ENCODE measurements at places on chromosomes 1 and 21.

DNA sequence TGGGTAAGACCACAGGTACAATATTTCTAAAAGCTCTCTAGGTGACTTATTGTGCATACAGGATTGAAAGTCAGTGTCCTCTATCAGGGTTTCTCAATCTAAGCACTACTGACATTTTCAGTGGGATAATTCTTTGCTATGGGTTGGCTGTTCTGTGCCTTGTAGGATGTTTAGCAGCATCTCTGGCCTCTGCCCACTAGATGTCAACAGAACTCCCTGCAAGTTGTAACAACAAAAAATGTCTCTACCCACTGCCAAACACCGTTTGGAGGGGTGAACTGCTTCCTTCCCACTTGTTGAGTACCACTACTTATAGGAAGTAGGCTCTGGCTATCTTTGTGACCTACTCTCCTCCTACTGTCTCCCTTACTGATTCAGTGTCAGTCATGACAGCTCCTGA is 90.1 kb upstream of the ZRANB2 start:
- no peak for DNase-seq

GRCh38 chr1:240466509-240466908 is 145.4 kb downstream of the GREM2 start:
- DNase-seq: no peak

GRCh38 chr1:118947003-118947765 is 41.0 kb downstream of the TBX15 start:
- DNase-seq: no peak

DNA sequence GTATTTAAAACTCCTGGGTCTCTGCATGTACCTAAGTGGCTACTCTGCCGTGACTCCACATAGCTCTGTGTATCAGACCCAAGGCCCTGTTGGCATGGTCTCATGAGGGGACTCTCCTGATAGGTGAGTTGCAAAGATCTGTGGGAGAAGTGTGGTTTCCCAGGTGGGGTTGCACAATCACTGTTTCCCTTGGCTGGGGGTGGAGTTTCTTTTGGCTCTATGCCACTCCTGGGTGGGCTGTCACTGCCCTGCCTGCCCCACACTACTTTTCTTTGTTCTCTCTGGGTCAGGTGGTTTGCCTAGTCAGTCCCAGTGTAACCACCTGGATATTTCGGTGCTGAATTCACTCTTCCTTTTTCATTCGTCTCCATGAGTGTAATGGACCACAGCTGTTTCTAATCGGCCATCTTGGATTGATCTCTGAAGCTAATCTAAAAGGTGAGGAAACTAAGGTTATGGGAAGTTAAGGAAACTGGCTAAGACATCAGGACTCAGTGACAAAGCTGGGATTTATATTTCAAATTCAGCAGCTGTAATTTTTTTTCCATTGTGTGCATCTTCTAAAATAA is 97.1 kb upstream of the CACYBP start:
- no peak for DNase-seq

DNA sequence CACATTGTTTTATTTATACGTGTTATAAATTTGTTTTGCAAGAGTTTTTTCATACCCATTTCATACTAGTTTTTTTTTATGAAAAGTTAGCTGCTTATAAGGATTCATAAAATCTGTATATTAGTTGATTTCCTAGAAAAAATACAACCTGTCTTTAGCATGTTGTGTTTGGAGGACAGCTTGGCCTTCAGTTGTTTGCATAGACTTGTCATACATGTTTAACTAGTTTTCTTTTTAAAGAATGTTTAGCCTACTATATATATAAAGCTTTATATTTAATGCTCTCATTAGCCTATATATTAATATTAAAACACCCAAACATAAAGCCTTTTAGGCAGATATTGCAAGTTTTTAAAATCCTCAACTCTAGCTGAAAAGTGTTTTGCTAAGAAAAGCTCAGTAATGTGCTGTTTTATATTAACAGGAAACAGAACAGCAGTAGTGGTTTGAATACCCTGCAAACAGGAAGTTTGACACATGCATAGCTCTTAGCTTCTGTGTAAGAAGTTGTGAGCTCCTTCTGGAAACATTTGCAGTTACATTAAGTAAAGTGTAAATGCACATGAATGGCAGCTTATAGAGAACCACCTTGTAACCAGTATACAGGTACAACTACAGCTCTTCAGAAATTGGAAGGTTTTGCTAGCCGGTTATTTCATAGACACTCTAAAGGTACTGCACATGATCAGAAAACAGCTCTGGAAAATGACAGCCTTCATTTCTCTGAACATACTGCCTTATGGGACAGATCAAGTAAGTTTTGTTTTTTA is at the start of gene PRKACB:
Gene PRKACB (plus strand): TSS at position 476 of the 770 bp plus-strand sequence. CDS start 91 bp downstream, at position 567.
- no peak for DNase-seq

- no peak for DNase-seq
Observed at GRCh38 chr1:8152731-8153702, 126.9 kb upstream of the ERRFI1 start.

DNA sequence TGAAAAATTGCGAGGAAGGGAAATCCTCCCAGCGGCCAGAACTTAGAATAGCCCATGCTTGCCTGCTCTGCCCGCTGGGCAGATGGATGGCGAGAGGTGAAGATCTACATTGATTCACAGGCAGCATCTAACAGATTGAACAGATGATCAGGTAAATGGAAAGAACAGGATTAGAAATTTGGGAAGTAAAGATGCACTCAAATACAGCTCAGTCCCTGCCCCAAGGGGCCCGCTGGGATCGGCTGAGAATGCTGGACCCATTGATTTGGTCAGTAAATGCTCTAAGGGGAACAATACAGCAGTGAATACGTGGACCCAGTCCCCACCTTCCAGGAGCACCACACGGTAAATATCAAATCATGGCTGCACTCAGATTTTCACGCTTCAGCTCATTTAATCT is 248.2 kb downstream of the MATN1 start:
- DNase-seq: no peak

DNA sequence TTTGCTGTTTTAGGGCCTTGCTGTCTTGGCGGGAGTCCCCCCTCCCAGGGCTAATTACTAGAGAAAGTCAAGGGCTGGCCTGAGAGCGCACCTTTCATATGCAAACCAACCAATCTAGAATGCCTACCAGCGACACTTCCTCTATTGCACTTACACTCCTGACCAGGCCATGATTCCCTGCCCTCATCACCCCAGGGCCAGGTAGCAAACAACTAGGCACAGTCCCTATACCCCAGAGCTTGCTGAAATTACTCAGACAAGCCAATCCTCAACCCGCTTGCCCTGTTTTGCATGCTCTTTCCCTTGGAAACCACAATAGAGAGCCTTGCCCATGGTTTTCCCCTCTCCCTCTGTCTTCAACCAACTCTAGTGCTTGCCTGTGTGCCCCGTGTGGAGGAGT is 70.3 kb downstream of the URB2 start:
- no peak for DNase-seq

GRCh38 chr1:48068206-48068605 is 71.0 kb upstream of the TRABD2B start:
- no peak for DNase-seq

DNA sequence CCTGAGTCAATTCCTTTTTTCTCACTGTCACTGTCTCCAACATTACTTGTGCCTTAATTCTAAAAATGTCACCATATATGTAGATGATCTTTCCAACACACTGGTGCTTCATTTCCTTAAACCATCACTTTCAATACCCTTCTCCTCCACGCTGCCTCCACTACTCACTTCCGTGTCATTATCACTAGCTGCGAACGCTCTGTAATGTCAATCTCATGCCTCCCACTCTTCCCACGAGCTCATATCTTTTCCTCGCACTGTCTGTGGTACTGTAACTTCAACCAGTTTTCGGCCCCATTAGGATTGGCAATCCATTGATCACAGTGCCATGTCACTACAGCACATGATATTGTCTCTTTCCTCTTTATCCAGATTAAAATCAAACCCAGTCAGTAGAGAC is 61.6 kb downstream of the PLD5 start:
- no peak for DNase-seq

- DNase-seq: no peak
Observed at GRCh38 chr1:183841950-183842794, 37.3 kb downstream of the RGL1 start.

DNA sequence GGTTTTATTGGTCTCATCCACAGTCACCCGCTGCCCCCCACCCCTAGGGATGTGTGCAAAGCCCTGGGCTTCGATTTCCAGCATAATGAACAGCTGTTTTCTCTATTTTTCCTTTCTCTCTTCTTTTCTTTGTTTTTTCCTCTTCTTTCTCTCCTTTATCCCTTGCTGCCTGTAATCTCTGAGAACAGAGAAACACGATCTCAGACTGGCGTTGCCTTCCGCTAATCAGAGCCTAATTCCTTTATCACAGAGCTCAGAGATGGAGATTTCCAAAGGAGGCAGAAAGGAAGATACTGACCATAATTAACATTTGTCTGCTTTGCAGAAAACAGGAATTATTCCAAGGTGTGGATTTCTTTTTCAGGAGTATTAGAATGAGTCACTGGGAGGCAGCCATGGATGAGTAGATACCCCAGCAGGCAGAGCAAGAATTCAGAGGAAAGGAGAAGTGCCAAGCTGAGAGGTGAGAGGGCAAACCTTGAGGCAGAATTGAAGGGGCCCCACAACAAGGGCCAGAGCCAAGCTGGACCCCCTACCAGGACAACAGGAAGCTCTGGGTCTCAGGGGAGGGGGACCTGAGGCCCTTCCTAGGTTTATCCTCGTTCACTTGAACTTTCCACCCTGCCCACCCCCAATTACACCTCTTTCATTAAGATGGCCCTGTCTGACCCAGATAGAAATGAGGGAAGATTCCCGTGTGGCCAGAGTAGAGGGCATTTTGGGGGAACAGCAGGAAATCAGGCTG is 33.3 kb downstream of the MATN1 start:
- DNase-seq: no peak

GRCh38 chr1:53545663-53546408 is 86.6 kb downstream of the DMRTB1 start:
- no peak for DNase-seq

GRCh38 chr1:92992877-92993276 is 31.6 kb upstream of the DIPK1A start:
- DNase-seq: no peak

DNA sequence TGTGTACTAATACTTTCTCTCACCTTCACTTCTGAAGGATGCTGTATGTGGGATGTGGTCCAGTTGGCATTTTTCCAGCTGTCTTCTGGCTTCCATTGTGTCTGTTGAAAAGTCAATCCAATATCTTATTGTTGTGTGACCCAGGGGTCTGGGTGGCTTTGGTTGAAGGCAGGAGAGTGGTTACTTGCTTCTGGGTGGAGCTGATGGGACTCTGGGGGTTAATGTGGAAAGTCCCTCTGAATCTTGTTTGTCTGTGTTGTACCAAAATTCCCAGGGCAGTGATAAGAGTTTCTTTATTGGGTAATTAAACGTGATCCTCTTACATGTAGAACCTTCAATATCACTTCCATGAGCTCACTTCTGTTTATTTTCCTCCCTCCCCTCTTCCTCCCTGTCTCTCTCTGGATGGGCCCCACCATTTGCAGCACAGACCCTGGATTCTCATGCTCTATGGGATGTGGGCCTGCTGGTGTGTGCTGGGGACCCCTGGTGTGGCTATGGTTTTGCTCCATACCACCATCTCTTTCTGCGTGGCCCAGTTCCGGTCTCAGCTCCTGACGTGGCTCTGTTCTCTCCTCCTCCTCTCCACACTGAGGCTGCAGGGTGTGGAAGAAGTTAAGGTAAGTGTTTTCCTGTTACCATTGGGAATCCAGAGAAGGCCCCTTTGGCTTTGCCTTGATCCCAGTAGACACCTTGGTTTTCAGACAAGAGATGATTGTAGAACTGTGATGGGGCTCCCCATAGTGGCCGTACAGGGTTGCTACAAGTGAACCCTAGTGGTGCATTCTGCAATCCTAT is 71.5 kb downstream of the HHAT start:
- DNase-seq: peak; percentile 25

DNA sequence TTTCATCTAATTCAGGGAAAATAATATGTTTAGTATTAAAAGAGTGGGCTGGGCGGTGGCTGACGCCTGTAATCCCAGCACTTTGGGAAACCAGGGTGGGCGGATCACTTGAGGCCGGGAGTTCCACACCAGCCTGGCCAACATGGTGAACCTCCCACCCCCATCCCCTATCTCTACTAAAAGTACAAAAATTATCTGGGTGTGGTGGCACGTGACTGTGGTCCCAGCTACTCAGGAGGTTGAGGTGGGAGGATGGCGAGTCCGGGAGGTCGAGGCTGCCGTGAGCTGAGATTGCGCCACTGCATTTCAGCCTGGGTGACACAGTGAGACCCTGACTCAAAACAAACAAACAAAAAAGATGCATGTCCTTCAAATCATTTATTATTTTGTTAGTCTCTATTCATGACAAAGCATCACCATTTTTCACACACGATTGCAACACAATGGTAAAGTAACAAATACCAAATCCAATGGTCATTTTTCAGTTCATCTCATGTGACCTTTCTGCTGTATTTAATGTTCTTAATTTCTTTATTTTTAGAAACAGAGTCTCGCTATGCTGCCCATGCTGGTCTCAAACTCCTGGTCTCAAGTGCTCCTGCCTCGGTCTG is 1.0 kb downstream of the MSH4 start:
- no peak for DNase-seq

GRCh38 chr1:7753641-7754040 is 17.5 kb upstream of the VAMP3 start:
- no peak for DNase-seq

- no peak for DNase-seq
Observed at GRCh38 chr21:34535886-34536285, 23.9 kb upstream of the KCNE1 start.

DNA sequence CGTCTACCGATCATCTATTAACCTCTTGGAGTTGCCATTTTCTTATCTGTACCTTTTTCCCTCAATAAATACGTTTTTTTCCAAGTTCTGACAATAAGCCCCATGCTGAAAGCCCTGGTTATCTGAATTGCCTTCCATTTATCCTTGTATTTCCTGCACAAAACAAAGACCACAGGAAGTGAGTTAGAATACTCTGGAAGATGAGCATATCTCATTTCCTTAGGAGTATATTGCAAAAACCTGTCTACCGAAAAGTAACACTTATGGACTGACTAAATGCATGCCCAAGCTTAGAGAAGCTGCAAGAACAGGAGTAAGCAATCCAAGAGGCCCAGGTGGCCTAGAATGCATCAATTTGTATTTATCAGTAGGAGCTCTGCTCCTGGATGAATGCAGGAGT is 39.9 kb downstream of the DIRAS3 start:
- DNase-seq: no peak

- DNase-seq: no peak
Observed at GRCh38 chr1:118984722-118985639, 3.2 kb downstream of the TBX15 start.

DNA sequence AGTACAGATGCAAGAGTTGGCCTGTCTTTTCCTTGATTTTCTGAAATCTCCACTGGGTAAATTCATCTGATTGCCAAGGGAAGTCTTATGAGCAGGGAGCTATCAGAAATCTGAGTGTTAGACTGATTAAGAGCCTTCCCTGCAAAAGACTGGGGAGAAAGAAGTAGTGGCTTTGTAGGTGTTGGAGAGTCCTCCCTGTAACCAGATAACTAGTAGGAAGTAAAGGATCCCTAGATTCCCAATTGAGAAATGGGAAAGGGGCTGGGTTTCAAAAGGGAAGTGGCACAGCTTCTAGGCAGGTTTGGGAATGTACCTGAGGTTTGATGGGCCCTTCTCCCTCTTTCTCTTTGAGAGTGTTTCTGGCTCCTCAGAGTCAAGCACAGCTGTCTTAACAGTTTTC is 2.1 kb downstream of the TLCD4 start:
- no peak for DNase-seq

GRCh38 chr1:34800214-34800613 is 7.4 kb downstream of the GJA4 start:
- DNase-seq: no peak

- DNase-seq: no peak
Observed at GRCh38 chr1:203199816-203200571, 13.5 kb upstream of the CHI3L1 start.

Data from NK-92 treated with Interleukin-12 subunit alpha and Interleukin-12 subunit beta, amount 100 ng/mL, for 24 hours (cell line).